Peyer's patch (tissue), 4 donors: ENCODE measurements at places on chromosomes 11 and 22. TPM values are rescaled to one million over a fixed set of nuclear protein-coding genes. Genes with fewer than 3 reads are reported as not detected.

The IFITM5 gene
- not detected for total RNA-seq

- no peaks in the 10 kb centered on the region for H3K4me1 ChIP-seq
- no peaks in the 10 kb centered on the region for H3K27me3 ChIP-seq
- H3K27ac ChIP-seq = no peak overlapping the region
- no peak for DNase-seq
- no peaks in the 10 kb centered on the region for H3K36me3 ChIP-seq
Measured at GRCh38 chr22:45892681-45893461, 84.1 kb downstream of the WNT7B start.

GRCh38 chr11:96204721-96205459 is 138.1 kb downstream of the MAML2 start:
- H3K27ac ChIP-seq = peak overlapping the region; percentile 36
- H3K36me3 ChIP-seq = no peaks in the 10 kb centered on the region
- H3K27me3 ChIP-seq = no peaks in the 10 kb centered on the region

GRCh38 chr11:126006068-126006467 is 56.6 kb downstream of the CDON start:
- H3K36me3 ChIP-seq = no peaks in the 10 kb centered on the region
- H3K27ac ChIP-seq = no peak overlapping the region
- no peak for DNase-seq
- H3K4me3 ChIP-seq = no peak overlapping the region
- no peaks in the 10 kb centered on the region for H3K4me1 ChIP-seq
- H3K27me3 ChIP-seq = no peaks in the 10 kb centered on the region

GRCh38 chr11:74338963-74339362 is 27.5 kb upstream of the P4HA3 start:
- H3K4me1 ChIP-seq = no peaks in the 10 kb centered on the region
- H3K36me3 ChIP-seq = no peaks in the 10 kb centered on the region
- H3K27me3 ChIP-seq = no peaks in the 10 kb centered on the region
- DNase-seq = no peak

The CARNS1 gene
- total RNA-seq = 0.83 TPM

The SNX32 gene
- 1.7 TPM for total RNA-seq

DNA sequence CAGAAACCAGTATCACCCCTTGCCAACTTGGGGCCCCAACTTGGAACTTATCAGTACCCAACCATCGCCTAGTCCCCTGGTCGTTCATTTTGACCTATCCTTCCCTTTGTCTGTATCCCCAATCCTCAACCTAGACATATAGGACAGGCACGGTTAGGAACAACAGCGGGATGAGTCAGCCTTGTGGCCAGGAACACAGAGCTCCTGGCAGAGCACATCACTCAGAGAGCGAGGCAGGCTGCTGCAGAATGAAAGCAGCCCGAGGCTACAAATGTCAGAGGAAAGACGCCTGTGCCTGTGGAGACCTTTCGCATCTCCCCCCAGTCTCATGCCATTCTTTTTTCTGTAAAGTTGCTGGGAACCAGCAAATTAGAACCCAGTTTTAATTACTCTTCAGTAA is 14.6 kb downstream of the DKK3 start:
- H3K36me3 ChIP-seq = no peaks in the 10 kb centered on the region
- H3K4me1 ChIP-seq = no peaks in the 10 kb centered on the region
- no peak overlapping the region for H3K27ac ChIP-seq
- H3K4me3 ChIP-seq = no peak overlapping the region
- H3K27me3 ChIP-seq = no peaks in the 10 kb centered on the region

The APOBEC3A gene
- not detected for total RNA-seq

The DDX25 gene
- not detected for total RNA-seq
